ENCODE measurements at places on chromosomes 5 and 9.
A peak's percentile ranks its signal among the peaks of the same experiment; 100 is the strongest.

DNA sequence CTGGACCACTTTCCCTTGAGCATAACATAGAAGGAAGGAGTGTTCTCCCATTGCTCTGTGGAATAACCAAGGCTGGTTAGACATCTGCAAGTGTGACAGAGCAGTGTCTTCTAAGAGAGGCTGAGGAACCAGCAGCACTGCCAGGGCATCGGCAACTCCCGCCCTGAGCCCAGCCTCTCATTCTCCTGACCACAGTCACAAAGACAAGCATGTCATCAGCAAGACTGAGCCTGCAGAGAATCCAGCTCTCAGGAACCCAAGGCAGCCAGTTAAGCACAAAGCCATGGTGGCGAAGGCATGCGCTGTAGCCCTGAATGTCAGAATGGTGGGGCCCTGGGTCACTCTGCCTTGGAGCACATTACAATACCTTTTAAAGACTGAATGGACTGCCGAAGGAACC, 253.9 kb downstream of the AGTPBP1 start:
- no peak overlapping the region for H3K27ac ChIP-seq
- no peak overlapping the region for H3K4me3 ChIP-seq
- H3K4me1 ChIP-seq = no peaks in the 10 kb centered on the region
- no peaks in the 10 kb centered on the region for H3K27me3 ChIP-seq

GRCh38 chr5:78895616-78896015, 89.5 kb downstream of the ARSB start:
- no peaks in the 10 kb centered on the region for H3K4me1 ChIP-seq
- no peaks in the 10 kb centered on the region for H3K27me3 ChIP-seq
- H3K27ac ChIP-seq = no peak overlapping the region
- H3K36me3 ChIP-seq = no peaks in the 10 kb centered on the region

DNA sequence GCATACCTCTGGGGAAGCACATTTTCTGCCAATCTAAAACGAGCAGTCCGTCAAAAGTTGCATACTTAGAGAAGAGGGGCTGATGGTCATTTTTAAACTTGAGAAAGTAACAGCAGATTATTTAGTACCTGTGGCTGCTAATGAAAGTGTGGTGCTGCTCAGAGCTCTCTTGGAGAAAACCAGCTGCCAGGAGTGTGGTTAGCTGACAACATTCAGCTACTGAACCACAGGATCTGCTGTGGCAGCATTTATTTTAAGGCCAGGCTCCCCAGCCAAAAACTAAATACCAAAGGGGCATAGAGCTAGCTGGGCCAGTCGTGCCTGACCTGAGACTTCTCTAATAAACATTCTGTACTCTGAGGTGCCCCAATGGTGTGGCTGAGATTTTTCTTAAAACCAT, 203.6 kb downstream of the EDIL3 start:
- H3K27me3 ChIP-seq = no peaks in the 10 kb centered on the region
- H3K27ac ChIP-seq = no peak overlapping the region
- no peak for DNase-seq
- H3K4me1 ChIP-seq = no peaks in the 10 kb centered on the region

- no peaks in the 10 kb centered on the region for H3K36me3 ChIP-seq
- H3K4me1 ChIP-seq = no peaks in the 10 kb centered on the region
- DNase-seq = no peak
- H3K27me3 ChIP-seq = peaks cover 18% of the 10 kb centered on the region
- H3K4me3 ChIP-seq = no peak overlapping the region
- H3K27ac ChIP-seq = no peak overlapping the region
Measured at GRCh38 chr5:177994063-177994462, 2.0 kb downstream of the PROP1 start.

GRCh38 chr5:133460172-133460758, 152.1 kb downstream of the FSTL4 start:
- DNase-seq = no peak
- no peaks in the 10 kb centered on the region for H3K27me3 ChIP-seq
- H3K4me1 ChIP-seq = no peaks in the 10 kb centered on the region
- H3K36me3 ChIP-seq = no peaks in the 10 kb centered on the region
- no peak overlapping the region for H3K4me3 ChIP-seq
- H3K27ac ChIP-seq = no peak overlapping the region

- no peak for DNase-seq
Measured at GRCh38 chr5:68067976-68068603, 147.5 kb upstream of the PIK3R1 start.

DNA sequence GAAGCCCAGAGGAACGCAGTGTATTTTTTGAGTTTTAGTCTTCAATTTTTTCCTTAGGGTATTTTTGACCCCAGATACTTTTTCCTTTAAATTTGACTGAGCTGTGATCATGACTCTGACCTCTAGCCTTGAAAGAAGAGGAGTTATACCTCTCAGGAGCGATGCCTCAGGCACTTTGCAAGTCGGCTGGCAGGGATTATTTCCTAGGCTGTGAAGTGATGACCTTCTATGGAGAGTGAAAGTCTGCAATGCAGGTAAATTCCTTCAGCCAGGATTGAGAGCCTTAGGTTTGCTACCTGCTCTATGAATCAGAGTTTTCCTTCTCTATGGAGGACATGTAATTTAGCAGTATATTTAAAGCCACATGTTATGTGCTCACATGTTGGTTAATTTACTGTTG, 10.8 kb upstream of the NUDT12 start:
- no peaks in the 10 kb centered on the region for H3K4me1 ChIP-seq
- no peaks in the 10 kb centered on the region for H3K27me3 ChIP-seq
- H3K4me3 ChIP-seq = no peak overlapping the region
- DNase-seq = no peak

DNA sequence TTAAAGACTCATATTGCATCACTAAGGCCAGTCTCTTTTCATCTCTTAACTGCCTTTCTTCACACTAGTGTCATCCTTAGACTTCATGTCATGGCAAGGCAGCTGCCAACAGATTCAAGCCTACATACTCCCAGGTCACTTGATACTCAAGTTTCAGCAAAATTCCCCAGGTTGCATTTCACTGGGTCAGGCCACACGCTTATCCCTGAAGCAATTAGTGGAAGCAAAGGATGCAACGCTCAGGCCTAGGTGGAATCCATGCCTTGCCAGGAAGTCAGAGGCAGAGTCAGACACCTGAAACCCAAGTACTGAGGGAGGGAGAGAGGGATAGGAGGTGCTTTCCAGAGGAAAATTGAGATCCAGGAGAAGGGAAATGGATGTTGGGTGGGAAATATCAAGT, 28.9 kb downstream of the YIPF5 start:
- no peak for DNase-seq

DNA sequence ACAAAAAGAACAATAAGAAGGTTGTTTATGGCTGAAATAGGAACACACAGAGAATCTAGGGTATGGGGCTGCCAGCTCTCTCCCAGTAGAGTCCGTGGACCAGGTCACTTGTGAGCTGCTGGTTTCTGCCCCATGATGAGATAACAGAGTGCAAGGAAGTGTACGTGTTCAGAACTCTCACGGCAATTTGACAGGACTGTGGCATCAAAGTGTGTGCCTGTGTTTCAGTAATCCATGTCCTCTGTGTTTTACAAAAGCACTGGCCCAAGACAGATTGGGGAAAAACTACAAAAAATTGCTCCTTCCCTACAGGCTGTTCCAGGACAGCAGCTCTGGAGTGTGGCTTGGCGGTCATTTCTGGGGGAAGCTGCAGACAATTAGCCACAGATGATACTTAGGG, 184.6 kb downstream of the AUH start:
- H3K27ac ChIP-seq = no peak overlapping the region
- no peak overlapping the region for H3K4me3 ChIP-seq
- no peaks in the 10 kb centered on the region for H3K4me1 ChIP-seq

DNA sequence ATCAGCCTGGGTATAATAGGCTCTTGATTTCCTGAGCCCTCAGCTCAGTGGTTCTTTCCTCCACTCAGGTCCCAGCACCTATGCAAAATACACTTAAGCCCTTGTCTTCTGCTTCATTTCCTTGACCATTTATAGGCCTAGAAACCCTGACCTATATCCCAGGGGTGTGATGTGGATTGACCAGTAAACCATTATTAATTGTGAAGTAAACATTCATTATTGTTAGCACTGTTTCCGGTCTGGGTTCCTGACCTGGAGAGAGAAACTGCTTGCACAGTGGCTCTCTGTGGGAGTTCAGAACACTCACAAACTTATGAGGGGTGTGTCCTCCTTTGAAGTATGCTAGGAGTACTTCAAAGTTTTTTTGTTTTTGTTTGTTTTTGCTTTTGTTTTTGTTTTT, 19.6 kb upstream of the TOMM5 start:
- H3K4me3 ChIP-seq = no peak overlapping the region
- H3K36me3 ChIP-seq = no peaks in the 10 kb centered on the region
- no peaks in the 10 kb centered on the region for H3K27me3 ChIP-seq
- no peak for DNase-seq
- H3K27ac ChIP-seq = no peak overlapping the region

DNA sequence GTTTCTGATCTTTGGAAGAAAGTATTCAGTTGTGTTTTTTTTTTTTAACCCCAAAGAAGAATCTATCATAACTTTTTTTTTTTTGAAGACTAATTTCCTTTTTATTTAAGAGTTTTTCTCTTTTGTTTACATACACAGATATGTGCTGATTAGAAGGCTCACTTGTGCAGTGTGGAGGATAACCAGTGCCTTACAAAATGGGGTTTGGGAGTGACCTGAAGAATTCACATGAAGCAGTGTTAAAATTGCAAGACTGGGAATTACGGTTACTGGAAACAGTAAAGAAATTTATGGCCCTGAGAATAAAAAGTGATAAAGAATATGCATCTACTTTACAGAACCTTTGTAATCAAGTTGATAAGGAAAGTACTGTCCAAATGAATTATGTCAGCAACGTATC, 50.3 kb downstream of the FER start:
- H3K4me3 ChIP-seq = no peak overlapping the region
- H3K4me1 ChIP-seq = no peaks in the 10 kb centered on the region
- DNase-seq = no peak
- no peaks in the 10 kb centered on the region for H3K36me3 ChIP-seq
- no peaks in the 10 kb centered on the region for H3K27me3 ChIP-seq

GRCh38 chr5:125402787-125403186, 656.3 kb upstream of the ZNF608 start:
- no peaks in the 10 kb centered on the region for H3K27me3 ChIP-seq
- H3K4me3 ChIP-seq = no peak overlapping the region
- no peaks in the 10 kb centered on the region for H3K36me3 ChIP-seq
- DNase-seq = no peak
- no peak overlapping the region for H3K27ac ChIP-seq

- H3K27me3 ChIP-seq = no peaks in the 10 kb centered on the region
- H3K4me1 ChIP-seq = peaks cover 16% of the 10 kb centered on the region
- DNase-seq = no peak
- peak overlapping the region; percentile 66 for H3K4me3 ChIP-seq
- no peaks in the 10 kb centered on the region for H3K36me3 ChIP-seq
- no peak overlapping the region for H3K27ac ChIP-seq
Measured at GRCh38 chr5:61625137-61625561, 293.1 kb downstream of the ZSWIM6 start.

DNA sequence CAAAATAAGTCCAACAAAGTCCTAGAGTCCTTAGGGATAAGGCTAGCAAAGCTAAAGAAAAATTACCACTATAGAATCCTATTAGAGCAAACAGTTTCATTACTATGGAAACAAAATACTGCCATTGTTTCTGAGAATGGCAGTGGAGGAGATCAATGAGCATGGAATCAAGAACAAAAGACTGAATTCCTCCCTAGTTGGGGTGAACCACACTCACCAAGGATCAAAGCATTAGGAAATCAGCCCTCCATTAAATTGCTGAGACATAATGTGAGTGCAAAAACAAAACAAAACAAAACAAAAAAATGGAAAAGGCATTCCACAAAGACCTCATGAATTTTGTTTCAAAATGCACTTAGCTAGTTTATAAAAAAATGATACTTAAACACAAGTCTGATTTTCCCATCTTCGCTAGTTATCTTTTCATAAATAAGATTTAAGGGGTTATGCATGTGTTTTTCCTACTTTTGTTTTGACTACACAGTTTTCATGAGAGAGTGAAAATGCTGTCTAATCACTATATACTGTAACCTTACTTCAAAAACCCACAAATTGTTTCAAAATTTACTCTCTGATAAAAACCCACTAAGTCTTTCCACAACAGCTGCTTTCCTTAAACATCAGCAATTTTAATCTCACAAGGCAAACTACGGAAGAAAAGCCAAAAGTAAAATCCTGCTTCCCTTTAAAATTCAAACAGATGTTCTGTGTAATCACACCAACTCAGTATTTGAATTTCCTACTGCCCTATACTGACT, 9.7 kb downstream of the SERINC5 start:
- H3K36me3 ChIP-seq = no peaks in the 10 kb centered on the region
- peaks cover 13% of the 10 kb centered on the region for H3K4me1 ChIP-seq
- DNase-seq = no peak
- H3K4me3 ChIP-seq = no peak overlapping the region

DNA sequence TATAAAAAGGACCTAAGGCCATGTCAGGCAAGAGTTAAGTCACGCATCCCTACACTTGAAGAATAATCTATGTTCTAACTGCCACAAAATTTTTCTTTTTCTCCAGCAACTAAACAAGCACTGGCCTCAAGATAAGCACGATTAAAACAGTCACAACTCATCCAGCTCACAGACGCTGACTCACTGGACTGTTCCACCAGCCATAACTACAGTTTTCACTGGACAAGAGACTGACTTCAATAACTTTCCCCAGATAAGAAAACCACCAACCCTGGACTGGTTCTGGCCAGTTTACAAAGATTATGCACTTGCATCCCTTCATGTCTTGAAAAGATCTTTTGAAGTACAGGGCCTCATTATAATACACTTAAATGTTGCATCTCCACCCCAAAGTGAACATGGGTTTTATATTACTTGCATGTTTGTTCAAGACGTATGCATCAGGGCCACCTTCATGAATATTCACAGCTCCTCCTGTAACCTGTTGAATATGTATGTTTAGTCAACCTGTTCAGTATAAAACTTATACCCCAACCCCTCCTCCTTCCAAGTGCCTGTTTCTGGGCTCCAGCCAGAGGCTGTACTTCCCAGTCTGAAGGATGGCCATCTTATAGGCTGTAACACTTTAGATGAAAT, 129.3 kb upstream of the EPB41L4A start:
- H3K4me3 ChIP-seq = no peak overlapping the region
- H3K27me3 ChIP-seq = no peaks in the 10 kb centered on the region
- no peak for DNase-seq
- H3K4me1 ChIP-seq = no peaks in the 10 kb centered on the region
- no peaks in the 10 kb centered on the region for H3K36me3 ChIP-seq

GRCh38 chr5:16140417-16140816, 39.2 kb downstream of the MARCHF11 start:
- no peaks in the 10 kb centered on the region for H3K4me1 ChIP-seq
- no peaks in the 10 kb centered on the region for H3K36me3 ChIP-seq
- H3K27ac ChIP-seq = no peak overlapping the region
- H3K4me3 ChIP-seq = no peak overlapping the region
- no peaks in the 10 kb centered on the region for H3K27me3 ChIP-seq
- no peak for DNase-seq

DNA sequence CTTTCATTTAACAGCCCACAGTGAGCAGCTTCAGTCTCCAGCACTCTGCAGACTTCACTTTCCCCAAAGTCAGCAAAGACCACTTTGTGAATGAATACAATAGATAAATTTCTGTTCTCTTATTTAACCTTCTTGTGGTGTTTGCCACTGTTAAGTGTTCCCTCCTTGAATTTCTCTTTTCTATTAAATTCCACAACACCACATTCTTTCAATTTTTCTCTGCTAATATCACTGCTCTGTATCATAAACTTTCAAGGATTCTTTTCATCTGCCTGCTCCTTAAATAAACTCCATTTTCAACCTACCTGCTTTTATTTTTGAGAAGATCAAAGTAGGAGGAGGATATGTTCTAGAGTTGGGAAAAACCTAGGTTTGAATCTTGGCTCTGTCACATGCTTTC, 739.5 kb upstream of the GRAMD2B start:
- H3K36me3 ChIP-seq = no peaks in the 10 kb centered on the region
- H3K4me1 ChIP-seq = no peaks in the 10 kb centered on the region
- DNase-seq = no peak
- no peaks in the 10 kb centered on the region for H3K27me3 ChIP-seq
- no peak overlapping the region for H3K27ac ChIP-seq
- no peak overlapping the region for H3K4me3 ChIP-seq

Measured in psoas muscle (tissue), 8 donors.